ENCODE measurements at places on chromosomes 1 and 21.
A peak's percentile ranks its signal among the peaks of the same experiment; 100 is the strongest.

GRCh38 chr21:35050348-35051286 is 1.5 kb upstream of the RUNX1 start:
- no peak for DNase-seq

DNA sequence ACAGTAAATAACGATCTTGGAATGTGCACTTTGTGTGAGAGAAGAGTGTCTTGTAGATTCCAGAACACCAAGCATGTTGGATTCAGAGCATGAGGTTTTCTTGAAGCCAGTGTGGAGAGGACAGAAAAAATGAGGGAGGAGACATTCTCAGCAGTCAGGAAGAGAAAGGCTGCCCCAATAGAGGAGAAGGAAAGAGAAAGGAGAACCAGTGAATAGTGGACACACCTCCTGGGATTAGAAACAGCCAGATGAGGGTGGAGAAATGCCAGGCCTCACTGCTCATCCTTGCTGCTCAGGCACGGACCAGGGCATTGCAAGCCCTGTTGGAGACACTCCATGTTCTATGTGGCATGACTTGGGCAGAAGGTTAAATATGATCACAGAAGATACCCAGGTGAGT is 69.0 kb upstream of the KAZN start:
- DNase-seq: no peak

- no peak for DNase-seq
Measured at GRCh38 chr1:37723390-37724078, 31.2 kb downstream of the CDCA8 start.

DNA sequence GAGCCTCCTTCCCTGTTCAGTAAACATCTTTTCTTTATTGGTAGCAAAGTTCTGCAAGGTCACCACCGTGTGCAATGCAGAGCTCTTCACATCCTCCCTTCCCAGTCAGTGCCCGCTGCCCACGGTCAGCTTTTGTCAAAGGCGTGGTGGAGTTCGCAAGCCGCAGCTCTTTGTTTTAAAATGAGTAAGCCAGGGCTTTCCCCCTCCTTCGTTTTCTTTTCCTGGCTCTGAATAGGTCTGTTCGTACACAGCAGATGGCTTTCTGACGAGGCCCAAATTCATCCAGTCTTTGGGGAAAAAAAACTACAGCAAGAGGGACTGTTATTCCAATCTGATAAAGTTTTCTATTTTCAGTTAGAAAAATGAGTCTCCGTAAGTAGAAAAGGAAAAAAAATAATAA is 153.2 kb downstream of the LRIG2 start:
- no peak for DNase-seq

- DNase-seq: no peak
Measured at GRCh38 chr1:85976516-85977205, 179.9 kb downstream of the COL24A1 start.

- DNase-seq: no peak
Measured at GRCh38 chr1:232923739-232924386, 26.5 kb upstream of the NTPCR start.

DNA sequence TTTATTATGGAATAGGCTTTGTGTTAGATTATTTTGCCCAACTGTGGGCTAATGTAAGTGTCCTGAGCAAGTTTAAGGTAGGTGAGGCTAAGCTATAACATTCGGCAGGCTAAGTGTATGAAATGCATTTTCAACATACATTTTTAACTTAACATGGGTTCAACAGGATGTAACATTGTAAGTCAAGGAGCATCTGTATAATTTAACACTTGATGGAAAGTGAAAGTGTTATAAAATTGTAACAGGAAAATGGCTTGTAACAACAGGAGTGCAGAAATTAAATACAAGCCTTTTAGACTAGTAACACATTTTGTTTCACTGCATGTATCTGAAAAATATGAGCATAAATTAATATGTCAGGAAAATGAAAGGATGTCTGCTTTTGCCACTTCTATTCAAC is 42.3 kb downstream of the B3GALNT2 start:
- no peak for DNase-seq

DNA sequence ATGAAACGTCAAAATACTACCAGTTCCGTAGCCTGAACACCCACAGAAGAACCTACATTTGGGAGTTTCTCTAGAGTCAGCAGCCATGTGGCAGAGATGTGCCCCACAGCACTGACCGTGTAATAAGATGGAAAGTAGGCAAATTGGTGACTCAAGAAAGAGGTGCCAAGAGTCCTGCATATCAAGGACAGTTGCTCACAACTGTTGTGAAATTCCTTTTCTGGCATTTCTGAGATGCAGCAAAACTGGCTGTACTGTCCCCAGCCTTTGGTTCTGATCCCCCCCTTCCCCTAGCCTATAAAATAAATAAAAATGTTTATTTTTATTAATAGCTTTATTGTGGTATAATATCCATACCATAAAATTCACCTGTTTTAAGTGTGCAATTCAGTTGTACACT is 324.0 kb downstream of the PCP4 start:
- no peak for DNase-seq

GRCh38 chr1:46152016-46152415 is 19.6 kb upstream of the PIK3R3 start:
- no peak for DNase-seq

DNA sequence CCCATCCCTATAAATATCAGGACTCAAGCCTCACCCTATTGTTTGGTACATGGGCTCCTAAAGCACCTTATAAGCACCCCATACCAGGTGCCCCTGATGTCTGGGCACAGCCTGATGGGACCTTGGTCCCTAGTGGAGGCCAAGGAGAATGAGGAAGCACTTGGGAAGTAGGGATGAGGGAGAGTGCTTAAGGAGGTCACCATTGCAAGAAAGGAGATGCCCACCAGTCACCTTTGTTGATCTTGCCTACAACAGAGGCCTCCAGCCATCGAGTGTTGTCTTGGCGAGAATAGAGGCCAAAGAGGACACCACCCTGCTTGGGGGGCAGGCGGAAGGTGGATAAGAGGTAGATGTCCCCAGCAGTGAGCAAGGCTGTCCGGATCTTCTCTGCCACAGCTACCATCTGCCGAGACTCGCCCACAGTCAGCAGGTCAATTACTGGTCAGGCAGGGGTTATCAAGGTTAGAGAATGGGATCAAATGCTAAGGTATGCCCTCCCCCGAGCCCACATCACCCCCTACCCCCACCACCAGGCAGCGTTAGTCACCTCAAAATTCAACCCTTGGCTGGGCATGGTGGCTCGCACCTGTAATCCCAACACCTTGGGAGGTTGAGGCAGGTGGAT is 1.6 kb downstream of the THBS3 start:
- no peak for DNase-seq

- no peak for DNase-seq
Measured at GRCh38 chr1:54160351-54160750, 7.6 kb upstream of the CDCP2 start.

GRCh38 chr1:57926025-57926552 is 502.2 kb upstream of the DAB1 start:
- DNase-seq: no peak

DNA sequence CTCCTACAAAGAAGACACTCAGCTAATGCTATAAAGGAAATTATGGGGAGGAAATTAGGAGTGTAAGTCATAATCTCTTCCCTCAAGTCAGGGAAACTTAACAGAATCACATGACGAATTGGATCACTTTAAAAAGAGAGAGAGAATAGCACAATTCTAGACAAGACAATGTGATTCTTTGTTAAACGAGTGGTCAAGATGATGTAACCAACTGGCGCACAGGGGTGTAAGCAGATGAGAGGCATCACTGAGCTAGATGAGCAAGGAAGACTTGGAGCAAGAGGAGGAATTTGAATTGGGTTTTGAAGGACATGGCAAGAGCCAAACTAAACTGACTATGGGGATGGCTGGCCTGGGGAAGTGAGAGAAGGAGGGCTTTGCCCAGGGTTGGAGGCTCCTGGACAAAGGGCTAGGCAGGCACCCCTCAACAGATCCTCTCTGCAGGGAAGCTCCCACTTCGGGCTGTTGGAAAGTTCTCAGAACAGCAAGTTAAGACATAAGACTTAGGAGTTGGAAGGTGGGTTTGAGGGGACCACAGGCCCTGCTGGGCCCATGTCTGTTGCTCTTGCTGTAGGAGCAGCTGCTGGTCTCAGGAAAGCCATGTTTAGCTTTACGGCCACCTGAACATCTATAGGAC is 123.9 kb upstream of the GRIK3 start:
- no peak for DNase-seq

DNA sequence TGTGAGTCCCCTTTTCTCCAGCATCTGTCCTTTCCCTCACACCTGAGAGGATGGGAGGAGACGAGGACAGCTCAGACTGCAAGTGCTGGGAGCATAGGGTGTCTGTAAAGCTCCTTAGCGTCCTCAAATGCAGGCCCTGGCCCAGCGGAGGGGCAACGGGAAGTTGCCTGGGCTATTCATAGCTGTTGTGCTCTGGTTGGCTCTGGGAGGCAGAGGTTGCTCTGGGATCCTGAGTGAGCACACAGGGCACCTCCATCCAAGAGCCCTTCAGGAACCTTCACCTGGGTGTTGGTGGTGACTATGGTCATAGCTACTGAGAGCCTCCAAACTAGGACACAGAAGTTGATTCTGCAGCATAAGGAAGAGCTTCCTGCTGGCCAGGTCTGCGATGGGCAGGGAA is 2.6 kb downstream of the PADI1 start:
- no peak for DNase-seq

GRCh38 chr1:102751111-102751510 is 357.2 kb downstream of the COL11A1 start:
- DNase-seq: no peak

DNA sequence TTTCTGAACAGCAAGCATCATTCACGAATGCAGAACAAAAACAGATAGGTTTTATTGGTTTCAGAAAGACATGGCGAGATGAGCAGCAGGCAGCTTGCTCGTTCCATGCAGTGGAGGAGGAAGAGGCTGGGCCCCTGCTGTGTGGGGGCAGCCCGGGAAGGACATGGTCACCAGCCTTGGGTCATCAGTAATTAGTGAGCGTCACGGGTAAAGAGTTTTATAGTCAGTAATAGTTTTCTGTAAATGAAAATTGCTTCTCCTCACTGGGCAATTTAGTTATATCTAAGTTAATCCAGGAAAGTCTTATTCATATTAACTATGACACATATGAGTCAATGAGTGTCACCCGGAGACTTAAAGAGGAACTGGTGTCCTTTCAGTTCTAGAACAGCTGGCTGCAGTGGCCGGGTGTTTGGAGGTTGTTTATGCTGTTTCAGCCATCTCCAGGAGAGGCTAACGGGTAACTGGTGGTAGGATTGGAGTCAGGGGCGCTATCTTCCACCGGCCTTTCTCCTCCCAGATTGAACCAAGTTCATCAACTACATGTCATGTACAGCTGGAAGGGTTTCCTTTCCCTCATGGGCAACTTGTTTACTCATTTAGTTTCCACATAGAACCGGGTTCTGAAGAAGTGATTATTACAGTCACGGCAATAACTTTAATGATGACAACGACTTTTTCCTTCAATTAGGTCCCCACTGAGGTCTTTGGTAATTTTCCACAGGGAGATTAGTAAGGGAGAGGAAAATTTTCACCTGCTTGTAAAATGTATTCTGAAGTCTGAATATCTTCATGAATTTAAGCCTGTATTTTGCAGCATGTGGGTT is 34.6 kb upstream of the SLC45A1 start:
- peak; percentile 10 for DNase-seq

- peak; percentile 89 for DNase-seq
Measured at GRCh38 chr1:145859491-145860023, 676 bp upstream of the PIAS3 start.

DNA sequence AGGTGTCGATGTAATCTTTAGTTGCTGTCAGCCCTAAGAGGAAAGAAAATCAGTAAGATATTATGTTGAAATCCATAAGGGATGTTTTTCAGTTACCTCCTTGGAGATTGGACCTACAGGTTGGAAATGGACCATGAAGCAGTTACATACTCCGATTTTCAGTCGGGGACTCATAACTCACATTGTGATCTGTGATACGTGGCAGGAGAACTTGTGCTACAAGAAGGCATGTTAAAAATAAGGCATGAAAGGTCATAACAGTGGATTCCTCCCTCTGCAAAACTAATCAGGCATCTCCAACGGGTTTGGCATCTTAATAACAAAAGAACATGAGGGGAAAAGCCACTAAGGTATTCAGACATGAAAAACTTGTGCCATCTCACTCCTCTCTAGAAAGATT is 111.2 kb upstream of the CACHD1 start:
- no peak for DNase-seq

DNA sequence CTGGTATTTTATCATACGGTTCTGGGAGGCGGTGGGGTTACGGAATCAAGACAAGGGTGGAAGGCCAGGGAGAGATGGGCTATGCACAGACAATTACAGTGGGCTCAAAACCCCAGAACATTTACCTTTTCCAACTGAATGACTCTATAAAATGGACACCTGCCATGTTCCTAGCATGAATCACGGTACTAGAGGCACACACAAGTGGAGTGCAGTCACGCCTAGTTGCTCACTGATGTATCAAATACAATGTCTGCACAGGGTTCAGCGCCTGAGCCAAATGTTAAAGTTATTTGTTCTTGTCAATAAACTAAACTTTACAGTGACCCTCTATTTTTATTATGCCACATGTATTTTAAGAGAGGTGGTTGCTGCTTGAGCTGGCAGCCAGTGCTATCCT is 121.4 kb downstream of the ATG4C start:
- no peak for DNase-seq

DNA sequence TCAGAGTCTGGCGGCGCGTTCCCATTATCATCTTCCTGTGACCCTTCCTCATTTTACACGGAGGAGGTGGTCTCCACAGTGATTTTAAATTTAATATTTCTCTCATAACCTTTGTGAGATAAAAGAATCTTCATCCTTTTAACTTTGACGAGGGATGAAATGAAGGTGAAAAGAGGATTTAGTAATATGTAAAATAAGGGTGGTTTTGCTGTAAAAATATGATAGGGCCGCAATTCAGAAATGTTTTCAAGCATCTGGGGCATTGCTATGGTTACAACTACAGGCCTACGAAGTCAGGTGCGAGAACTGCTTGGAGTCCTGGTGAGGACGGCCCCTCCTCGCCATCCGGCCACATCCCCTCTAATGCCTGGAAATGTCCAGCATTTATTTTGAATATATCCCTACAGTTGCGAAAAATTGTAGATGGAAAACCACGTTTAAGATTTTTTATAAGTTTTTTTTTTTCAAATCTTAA is 422 bp upstream of the RSBN1 start:
- DNase-seq: peak; percentile 44

DNA sequence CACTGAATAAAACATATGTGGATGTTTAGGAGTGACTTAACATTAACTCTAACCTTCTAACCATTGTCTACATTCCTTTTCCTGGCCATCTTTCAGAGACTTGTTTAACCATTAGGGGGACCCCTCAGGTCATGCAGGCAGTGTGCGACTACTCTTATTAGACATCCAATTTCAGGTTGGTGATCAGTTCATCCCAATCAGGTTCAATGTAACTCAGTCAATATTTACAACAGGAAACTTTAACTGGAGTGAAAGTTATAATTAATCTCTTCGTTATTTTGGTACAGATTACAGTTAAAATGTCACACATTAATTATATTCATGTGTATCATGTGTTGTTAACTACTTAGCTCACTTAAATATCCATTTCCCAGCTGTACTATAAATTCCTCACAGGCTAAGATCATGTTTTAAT is 68.8 kb upstream of the RGS1 start:
- DNase-seq: peak; percentile 48
